Activated CD4-positive, alpha-beta T cell treated with anti-CD3 and anti-CD28 coated beads, Interleukin-2, amount 10 ng/mL, durations not matched to agents 7 days and 5 days (primary cell): ENCODE measurements at places on chromosomes 3 and 15. TPM values are rescaled to one million over a fixed set of nuclear protein-coding genes. Genes with fewer than 3 reads are reported as not detected.

GRCh38 chr3:19811689-19812088 lies 122.3 kb downstream of the EFHB start:
- no peaks in the 10 kb centered on the region for H3K36me3 ChIP-seq
- DNase-seq: no peak
- no peak overlapping the region for H3K4me3 ChIP-seq
- no peaks in the 10 kb centered on the region for H3K4me1 ChIP-seq
- peaks cover 9% of the 10 kb centered on the region for H3K27me3 ChIP-seq

The TUSC7 gene
- total RNA-seq: not detected

GRCh38 chr3:191398607-191399006 lies 62.4 kb upstream of the PYDC2 start:
- DNase-seq: no peak
- no peaks in the 10 kb centered on the region for H3K27me3 ChIP-seq
- H3K4me1 ChIP-seq: no peaks in the 10 kb centered on the region
- H3K27ac ChIP-seq: no peak overlapping the region
- no peaks in the 10 kb centered on the region for H3K36me3 ChIP-seq
- no peak overlapping the region for H3K4me3 ChIP-seq

The FGF12 gene
- total RNA-seq: not detected

The AP3B2 gene
- 0.08 TPM for total RNA-seq

GRCh38 chr15:82530606-82531379 lies 9.5 kb downstream of the RPS17 start:
- peaks cover 16% of the 10 kb centered on the region for H3K36me3 ChIP-seq
- H3K4me1 ChIP-seq: peaks cover 10% of the 10 kb centered on the region
- peaks cover 3% of the 10 kb centered on the region for H3K27me3 ChIP-seq
- peak; percentile 79 for DNase-seq
- H3K4me3 ChIP-seq: peak overlapping the region; percentile 23
- H3K27ac ChIP-seq: peak overlapping the region; percentile 12

The FMN1 gene
- total RNA-seq: 0.12 TPM

DNA sequence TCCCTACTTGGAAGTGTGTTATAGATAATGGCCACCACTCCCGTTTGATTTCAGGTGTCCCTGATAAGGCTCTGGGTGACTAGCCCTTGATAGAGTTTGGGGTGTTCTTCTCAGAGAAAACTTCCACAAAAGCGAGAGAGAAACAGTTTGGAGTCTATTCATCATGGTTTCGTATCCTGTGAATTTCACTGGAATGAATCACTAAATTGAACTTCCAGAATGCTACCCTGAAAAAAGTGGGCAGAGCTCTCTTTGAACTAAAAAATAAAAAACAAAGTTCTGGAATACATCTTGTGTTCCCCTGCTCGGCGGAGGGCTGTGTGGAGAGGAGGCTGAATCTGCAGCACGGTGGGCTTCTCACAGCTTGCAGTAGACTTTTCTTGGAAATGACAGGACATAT lies 52.8 kb upstream of the FAM98B start:
- no peak overlapping the region for H3K27ac ChIP-seq
- H3K36me3 ChIP-seq: no peaks in the 10 kb centered on the region
- no peak for DNase-seq
- peaks cover 22% of the 10 kb centered on the region for H3K27me3 ChIP-seq

- DNase-seq: no peak
- H3K27ac ChIP-seq: no peak overlapping the region
- no peaks in the 10 kb centered on the region for H3K27me3 ChIP-seq
- H3K36me3 ChIP-seq: no peaks in the 10 kb centered on the region
Measured at GRCh38 chr3:159182961-159183360, 381.1 kb downstream of the MFSD1 start.

The CPEB1 gene
- total RNA-seq: not detected

GRCh38 chr3:72238010-72238691 lies 453.2 kb upstream of the PROK2 start:
- no peak overlapping the region for H3K27ac ChIP-seq
- DNase-seq: no peak
- no peak overlapping the region for H3K4me3 ChIP-seq
- H3K27me3 ChIP-seq: no peaks in the 10 kb centered on the region

DNA sequence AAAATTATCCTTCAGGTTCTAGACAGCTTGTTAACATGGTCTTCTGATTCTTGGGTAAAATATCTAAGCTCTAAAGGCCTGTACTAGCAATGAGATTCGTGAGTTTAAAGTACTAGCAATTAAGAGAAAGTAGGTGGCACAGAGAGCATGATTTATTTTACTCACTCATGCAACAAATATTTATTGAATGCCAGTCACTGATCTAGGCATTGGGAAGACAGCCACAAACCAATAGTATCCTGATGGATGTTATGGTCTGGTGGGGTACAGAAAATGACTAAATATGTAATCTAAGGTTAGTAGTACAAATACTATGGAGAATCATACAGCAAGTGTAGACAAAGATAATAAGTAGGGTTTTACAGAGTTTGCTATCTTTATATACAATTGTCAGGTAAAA lies 751.3 kb downstream of the ZNF385D start:
- no peaks in the 10 kb centered on the region for H3K27me3 ChIP-seq
- H3K4me3 ChIP-seq: no peak overlapping the region
- H3K36me3 ChIP-seq: no peaks in the 10 kb centered on the region

DNA sequence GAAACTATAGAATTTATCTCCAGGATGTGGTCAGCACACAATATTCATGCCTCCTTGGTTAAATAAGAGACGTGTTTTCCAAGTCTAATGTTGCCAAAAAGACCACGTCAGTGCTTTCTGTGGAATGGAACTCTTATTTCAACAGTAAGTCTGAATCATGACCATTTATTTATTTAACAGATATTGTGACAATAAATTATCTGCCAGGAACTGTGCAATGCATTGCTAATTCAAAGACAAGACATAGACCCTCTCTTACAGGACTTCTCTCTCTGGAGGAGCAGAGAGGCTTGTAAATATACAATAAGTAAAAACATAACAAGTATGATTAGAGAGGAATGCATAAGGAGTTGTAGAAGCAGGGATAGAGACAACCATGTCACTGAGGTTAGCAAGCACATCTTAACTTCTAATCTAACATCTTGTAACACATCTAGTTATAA lies 227.5 kb downstream of the DTWD1 start:
- no peaks in the 10 kb centered on the region for H3K36me3 ChIP-seq
- no peak for DNase-seq
- H3K4me3 ChIP-seq: no peak overlapping the region
- H3K4me1 ChIP-seq: no peaks in the 10 kb centered on the region
- no peak overlapping the region for H3K27ac ChIP-seq

GRCh38 chr3:104149154-104149553 lies 1217.6 kb upstream of the ALCAM start:
- H3K27me3 ChIP-seq: no peaks in the 10 kb centered on the region
- DNase-seq: no peak
- H3K27ac ChIP-seq: no peak overlapping the region
- H3K4me3 ChIP-seq: no peak overlapping the region
- no peaks in the 10 kb centered on the region for H3K4me1 ChIP-seq
- H3K36me3 ChIP-seq: no peaks in the 10 kb centered on the region

DNA sequence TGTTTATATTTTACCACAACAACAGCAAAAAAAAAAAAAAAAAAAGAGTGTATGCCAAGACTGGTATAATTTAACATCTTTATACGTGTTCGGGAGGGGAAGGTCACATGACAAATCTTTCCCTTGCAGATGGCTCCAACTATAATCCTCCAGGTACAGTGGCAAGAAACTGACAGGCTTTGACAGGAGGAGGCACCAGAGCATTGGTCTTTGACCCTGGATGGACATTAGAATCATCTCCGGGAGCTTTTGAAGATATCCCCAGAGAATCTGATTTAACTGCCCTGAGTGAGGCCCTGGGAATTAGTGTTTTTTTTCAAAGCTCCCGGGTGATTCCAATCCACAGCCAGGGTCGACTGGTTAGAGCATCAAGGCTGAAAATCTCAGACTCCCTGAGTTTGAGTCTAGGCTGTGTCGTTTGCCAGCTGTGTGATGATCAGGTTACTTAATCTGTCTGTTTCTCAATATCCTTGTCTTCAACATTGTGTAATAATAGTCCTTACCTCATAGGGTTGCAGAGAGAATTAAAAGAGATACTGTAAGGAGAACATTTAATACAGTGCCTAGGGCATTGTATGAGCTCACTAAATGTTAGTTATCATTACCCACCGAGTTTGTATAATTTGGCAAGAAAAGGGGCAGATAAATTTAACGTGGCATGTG lies 8.9 kb upstream of the SEMA5B start:
- DNase-seq: no peak
- H3K4me1 ChIP-seq: no peaks in the 10 kb centered on the region
- H3K36me3 ChIP-seq: no peaks in the 10 kb centered on the region
- no peak overlapping the region for H3K27ac ChIP-seq
- H3K4me3 ChIP-seq: no peak overlapping the region

DNA sequence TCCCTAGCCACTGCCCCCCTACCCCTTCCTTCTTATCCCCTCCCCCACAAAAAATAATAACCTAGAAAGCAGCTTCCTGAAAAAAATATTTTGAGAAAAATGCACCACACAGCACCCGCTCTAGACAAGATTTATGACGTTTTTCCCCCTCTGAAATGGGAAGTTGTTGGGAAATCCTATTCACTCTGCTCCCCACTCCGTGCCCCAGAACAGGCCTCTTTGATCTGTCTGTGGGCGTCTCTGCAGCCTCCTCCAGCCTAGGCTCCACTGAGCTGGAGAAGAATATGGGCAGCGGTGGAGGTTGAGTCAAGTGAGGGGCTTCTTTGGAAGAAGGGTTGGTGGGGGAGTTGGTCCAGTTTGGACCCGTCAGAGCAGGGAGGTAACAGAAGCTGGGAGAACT lies 28.5 kb upstream of the POLG start:
- H3K4me1 ChIP-seq: peaks cover 13% of the 10 kb centered on the region
- H3K36me3 ChIP-seq: no peaks in the 10 kb centered on the region
- H3K4me3 ChIP-seq: no peak overlapping the region
- H3K27ac ChIP-seq: no peak overlapping the region

DNA sequence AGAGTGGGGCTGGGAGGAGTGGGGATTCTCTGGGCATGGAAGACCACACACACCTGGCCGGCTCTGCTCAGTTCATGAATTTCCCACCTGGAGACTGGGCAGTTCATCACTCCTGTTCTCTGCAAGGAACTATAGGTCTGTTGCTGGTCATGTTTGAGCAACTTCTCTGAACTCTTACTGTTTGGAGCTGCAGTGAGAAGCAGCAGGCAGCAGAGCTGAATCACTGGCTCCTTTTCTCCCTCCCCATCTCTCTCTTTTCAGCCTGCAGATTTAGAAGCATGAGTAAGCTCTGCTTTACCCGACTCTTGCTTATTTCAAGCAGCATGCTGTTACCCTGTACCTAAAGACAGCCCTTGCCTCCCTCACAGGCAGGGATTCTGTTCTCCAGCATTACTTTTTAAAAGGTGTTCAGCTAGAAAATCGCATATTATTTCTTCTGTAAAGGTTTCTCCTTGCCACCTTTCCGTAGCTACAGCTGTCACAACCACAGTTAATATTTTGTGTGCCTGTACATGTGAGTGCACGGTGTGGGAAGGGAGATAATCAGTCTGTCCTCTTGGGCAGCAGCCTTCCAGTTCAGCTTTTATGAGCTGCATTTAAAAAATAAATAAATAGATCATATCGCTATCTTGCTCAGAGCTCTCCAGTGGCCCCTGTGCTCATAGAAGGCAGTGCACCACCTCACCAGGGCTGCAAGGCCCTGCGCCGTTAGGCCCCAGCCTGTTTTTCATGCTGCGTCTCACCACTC lies 131.6 kb downstream of the CHCHD6 start:
- H3K27ac ChIP-seq: no peak overlapping the region
- H3K4me3 ChIP-seq: no peak overlapping the region
- no peak for DNase-seq
- H3K4me1 ChIP-seq: no peaks in the 10 kb centered on the region
- no peaks in the 10 kb centered on the region for H3K36me3 ChIP-seq
- no peaks in the 10 kb centered on the region for H3K27me3 ChIP-seq

The CKMT1B gene
- total RNA-seq: not detected

DNA sequence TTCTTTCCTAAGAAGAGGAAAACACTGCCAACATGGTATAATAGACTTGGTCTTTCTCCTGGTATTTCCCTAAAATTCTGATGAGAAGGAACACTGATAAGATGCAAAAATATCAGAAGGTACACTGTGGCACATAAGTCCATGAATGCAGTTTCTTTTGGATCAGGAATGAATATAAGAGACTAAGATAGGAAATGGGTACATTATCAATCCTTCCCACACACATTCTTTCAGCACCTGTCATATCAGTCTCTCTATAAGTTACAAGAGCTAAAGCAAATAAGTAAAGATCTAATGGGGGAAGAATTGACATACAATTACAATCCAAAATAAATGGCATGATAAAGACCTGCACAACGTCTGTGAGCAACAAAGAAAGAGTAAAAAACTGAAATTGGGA lies 1101.0 kb downstream of the ROBO2 start:
- H3K27ac ChIP-seq: no peak overlapping the region
- no peaks in the 10 kb centered on the region for H3K27me3 ChIP-seq
- H3K36me3 ChIP-seq: no peaks in the 10 kb centered on the region
- H3K4me3 ChIP-seq: no peak overlapping the region
- DNase-seq: no peak

DNA sequence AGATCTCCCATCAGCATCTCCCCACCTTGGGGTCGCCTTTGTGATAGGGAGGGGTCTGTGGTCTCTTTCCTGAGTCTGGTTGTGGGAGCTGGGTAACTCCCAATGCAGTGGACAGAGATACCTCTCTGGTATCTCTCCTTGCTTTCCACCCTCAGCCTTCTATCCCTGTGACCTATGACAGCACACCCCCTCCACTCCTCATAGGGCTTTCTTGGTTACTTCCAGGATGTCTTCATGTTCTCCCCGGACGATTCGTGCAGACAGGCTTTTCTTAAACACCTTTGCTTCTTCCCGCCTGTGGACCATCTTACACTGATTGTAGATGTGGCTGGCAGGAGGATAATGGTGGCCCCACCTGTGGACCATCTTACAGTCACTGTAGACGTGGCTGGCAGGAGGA lies 14.2 kb upstream of the NRROS start:
- H3K4me1 ChIP-seq: peaks cover 60% of the 10 kb centered on the region
- peaks cover 7% of the 10 kb centered on the region for H3K36me3 ChIP-seq
- peak overlapping the region; percentile 95 for H3K27ac ChIP-seq
- no peak for DNase-seq

The PPP1R14D gene
- not detected for total RNA-seq

The FBXW12 gene
- not detected for total RNA-seq
